IMR-90 (cell line): ENCODE measurements at places on chromosomes 7 and 10. TPM values are rescaled to one million over a fixed set of nuclear protein-coding genes. Genes with fewer than 3 reads are reported as not detected.

GRCh38 chr7:140212100-140212881 is 35.5 kb upstream of the KDM7A start:
- DNase-seq = peak; percentile 32

GRCh38 chr7:1259621-1260243 is 27.1 kb downstream of the UNCX start:
- DNase-seq = no peak

GRCh38 chr7:72476608-72477305 is 64.6 kb upstream of the CALN1 start:
- DNase-seq = no peak

DNA sequence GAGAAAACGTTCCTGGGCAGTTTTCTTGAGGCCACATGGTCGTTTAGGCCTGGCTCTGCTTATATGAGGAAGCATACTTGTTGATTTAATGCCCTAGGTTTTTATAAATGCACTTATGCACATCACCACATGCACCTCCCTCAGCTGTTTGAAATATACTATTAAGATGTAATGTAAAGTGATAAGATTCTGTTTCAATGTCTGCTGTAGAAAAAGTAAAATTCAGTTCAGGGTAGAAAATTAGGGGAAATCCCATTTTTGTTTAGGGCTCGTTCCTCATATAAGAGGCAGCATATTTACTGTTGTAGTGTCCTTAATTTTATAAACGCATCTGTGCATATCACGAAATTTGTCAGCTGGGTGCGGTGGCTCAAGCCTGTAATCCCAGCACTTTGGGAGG is 7.8 kb upstream of the CAMK1D start:
- no peak for DNase-seq

- DNase-seq = no peak
Observed at GRCh38 chr10:88366772-88367171, 216.3 kb downstream of the RNLS start.

- no peak for DNase-seq
Observed at GRCh38 chr10:64494901-64495300, 973.7 kb downstream of the REEP3 start.

HELLS gene
- 29.8 and 65.8 TPM in 2 replicates for total RNA-seq

BLVRA gene
- total RNA-seq = 32.3 and 35.8 TPM in 2 replicates

NEUROD6 gene
- total RNA-seq = not detected in 2 replicates

ICA1 gene
- total RNA-seq = not detected in 2 replicates

PCGF6 gene
- total RNA-seq = 6.5 and 10.0 TPM in 2 replicates

SLC16A12 gene
- total RNA-seq = 1.6 and 2.2 TPM in 2 replicates

LEP gene
- not detected in 2 replicates for total RNA-seq

EBLN1 gene
- not detected in 2 replicates for total RNA-seq
